ENCODE measurements at places on chromosomes 16 and 17.

- DNase-seq = no peak
Observed at GRCh38 chr17:51000835-51001638, 119.6 kb downstream of the SPAG9 start.

- DNase-seq = no peak
Observed at GRCh38 chr16:68785715-68786114, 48.6 kb downstream of the CDH1 start.

GRCh38 chr17:62807812-62808575 lies at the start of gene MARCHF10:
TSS of gene MARCHF10 (minus strand) at chr17:62808314. CDS start at chr17:62801735, 6,579 bp downstream.
- no peak for DNase-seq

- DNase-seq = no peak
Observed at GRCh38 chr17:60664022-60664421, 13.6 kb upstream of the BCAS3 start.

- DNase-seq = no peak
Observed at GRCh38 chr16:70529051-70529777, 5.6 kb downstream of the SF3B3 start.

DNA sequence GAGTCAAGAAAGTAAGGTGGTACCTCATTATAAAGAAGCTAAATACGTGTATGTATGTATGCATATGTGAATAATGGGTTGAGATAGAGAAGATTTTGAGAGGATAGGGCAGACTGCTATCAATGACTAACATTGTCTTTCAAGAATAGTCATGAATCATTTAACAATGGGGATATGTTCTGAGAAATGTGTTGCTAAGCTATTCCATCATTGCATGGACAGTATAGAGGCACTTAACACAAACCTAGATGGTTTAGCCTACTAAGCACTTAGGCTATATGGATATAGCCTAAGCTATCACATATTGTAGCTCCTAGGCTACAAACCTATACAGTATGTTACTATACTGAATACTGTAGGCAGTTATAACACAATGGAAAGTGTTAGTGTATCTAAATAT lies 45.2 kb downstream of the TBC1D26 start:
- DNase-seq = no peak

DNA sequence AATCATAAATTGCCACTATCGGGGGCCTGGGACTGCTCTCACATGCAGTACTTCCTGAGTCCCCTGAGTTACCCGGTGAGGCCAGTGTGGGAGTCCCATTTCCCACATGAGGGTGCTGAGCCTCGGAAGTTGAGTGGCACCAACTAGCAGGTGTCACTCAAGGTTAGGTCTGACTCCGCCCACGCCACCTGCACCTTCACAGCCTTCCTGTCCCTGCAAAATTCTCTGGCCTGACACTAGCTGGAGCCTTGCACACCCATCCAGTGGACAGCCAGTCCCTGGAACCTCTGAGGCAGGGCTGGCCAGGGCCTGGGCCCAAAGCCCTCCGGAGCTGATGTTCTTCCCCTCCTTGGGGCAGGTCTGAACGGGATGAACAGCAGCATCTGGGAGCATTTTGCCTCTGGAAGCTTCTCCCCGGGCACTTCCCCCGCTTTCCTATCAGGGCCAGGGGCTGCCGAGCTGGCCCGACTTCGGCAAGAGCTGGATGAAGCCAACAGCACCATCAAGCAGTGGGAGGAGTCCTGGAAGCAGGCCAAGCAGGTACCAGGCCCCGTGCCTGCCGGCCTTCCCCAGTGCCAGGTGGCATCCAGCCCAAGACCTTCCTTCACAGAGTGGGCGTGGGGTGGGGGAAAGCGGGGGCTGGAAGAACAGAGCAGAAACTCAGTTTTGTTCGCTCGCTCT lies 21.9 kb downstream of the UNC13D start:
- no peak for DNase-seq

DNA sequence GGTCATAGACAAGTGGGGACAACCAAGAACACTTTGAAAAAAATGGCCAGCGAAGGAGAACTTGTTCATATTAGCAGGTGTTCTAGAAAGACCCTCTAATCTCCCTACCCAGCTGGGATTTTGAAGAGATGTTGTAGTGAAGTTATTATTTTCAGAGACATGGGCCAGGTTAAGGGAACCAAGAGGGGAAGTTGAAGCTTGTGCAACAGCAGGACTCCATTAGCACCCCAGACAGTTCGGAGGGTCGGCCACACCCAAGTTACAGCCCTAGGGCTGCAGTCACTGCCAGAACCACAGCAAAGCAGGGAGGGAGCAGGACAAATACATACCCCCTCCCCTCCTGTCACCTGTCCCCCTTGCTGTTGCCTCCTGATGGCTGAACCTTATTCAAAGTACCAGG lies 42.3 kb downstream of the WSB1 start:
- no peak for DNase-seq

- no peak for DNase-seq
Observed at GRCh38 chr17:12850996-12851395, 61.7 kb downstream of the ARHGAP44 start.

GRCh38 chr16:5906351-5906750 lies 808.8 kb upstream of the EEF2KMT start:
- DNase-seq = no peak

Data from cortex of kidney (tissue), 1 donor.